ENCODE measurements at places on chromosomes 11 and 22.
A peak's percentile ranks its signal among the peaks of the same experiment; 100 is the strongest.

GRCh38 chr11:8093931-8094575 is 13.0 kb downstream of the TUB start:
- no peak for DNase-seq

DNA sequence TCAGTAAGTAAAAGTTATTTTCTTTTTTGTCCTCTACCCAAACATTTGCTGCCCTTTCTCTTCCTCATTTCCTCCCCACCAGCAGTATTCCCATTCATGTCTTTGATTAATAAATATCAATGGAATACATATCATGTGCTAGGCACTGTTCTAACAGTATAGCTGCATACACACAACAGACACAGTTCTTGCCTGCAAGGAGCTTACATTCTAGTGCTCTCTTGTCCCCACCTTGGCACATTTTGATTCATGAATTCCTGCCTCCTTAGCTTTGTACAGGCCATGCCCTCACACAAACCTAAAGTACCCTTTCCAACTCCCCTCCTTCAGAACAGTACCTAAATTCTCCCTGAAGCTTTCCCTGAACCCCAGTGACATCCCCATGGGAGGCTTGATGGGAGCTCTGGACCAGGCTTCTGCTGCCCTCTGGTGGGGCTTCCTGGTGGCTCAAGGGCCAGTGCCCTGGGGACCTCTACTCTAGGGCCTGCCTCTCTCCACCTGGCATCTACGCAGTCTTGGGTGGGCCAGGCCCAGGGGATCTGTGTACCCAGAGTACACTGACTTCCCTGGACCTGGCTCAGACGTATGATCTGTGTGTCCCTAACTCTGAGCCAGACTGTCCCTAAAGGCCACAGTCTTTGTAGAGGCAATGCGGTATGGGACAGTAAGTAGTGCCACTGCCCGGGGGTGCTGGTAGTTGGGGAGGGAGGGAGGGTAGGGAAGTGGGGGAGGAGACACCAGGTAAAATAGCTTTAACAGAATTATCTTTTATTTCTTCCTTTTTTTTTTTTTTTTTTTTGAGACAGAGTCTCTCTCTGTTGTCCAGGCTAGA is 14.1 kb downstream of the RPS13 start:
- DNase-seq: peak; percentile 50

GRCh38 chr11:73866095-73866579 is 10.5 kb downstream of the COA4 start:
- no peak for DNase-seq

DNA sequence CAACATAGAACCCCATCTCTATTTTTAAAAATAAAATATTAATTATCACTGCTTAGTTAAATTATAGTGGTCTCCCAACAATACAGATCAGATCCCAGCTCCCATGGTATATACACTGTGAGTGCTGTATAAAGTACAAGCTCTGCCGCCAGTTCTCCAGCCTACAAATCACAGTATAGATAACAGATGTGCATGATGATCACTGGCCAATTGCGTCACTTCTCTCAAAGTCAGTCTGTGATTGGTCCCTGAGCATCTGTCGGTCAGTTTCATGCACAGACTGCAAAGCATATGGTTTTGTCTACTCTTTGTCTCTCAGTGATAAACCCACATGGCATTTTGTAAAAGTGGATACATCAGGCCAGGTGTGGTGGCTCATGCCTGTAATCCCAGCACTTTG is 15.7 kb downstream of the PPARA start:
- DNase-seq: no peak

GRCh38 chr11:17683377-17684161 is 35.8 kb upstream of the MYOD1 start:
- no peak for DNase-seq

GRCh38 chr22:38452373-38453065 is 2.5 kb downstream of the KCNJ4 start:
- no peak for DNase-seq

DNA sequence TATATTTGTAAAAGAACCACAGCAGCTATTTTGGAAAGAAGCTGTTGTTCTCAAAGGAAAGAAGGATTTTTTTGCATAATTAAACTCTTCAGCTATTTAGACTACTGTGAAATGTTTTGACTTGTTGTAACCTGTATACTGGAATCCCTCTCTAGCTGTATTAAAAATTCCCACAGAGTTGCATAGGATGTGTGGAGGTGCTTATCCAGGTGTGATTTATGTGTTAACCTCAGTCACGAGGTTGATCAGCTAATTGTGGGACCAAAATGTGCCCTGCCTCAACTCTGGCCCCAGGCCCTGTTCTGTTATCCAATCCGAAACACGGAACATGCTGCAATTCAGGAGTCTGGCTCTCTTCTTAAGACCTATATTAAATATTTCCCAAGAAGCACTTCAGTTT is 70.1 kb downstream of the LIF start:
- DNase-seq: no peak

DNA sequence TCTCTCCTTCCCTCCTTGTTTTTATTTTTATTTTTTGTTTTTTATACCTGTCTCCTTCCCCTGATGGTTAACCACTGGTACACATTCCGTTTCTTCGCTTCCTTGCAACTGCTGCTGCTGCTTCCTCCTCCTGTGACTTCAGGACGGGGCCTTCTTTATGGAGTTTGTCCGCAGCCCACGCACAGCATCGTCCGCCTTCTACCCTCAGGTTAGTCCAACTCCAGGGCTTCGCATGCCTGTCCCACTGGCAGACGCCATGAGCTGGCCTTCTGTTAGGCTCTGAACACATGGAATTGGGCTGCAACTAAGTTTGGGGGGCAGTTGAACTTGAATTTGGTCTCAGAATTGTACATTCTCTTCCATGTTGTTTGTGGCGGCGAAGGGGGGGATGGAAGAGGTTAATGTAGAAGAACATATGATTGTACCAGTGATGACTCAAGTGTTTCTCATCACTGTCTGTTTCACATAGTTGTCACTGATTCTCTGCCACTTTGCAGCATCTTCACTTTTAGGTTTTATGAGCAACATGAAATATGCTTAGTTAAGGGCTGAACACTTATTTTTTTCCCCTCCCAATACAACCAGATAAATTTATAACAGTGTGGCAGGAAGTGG is 83.0 kb upstream of the YWHAH start:
- no peak for DNase-seq

DNA sequence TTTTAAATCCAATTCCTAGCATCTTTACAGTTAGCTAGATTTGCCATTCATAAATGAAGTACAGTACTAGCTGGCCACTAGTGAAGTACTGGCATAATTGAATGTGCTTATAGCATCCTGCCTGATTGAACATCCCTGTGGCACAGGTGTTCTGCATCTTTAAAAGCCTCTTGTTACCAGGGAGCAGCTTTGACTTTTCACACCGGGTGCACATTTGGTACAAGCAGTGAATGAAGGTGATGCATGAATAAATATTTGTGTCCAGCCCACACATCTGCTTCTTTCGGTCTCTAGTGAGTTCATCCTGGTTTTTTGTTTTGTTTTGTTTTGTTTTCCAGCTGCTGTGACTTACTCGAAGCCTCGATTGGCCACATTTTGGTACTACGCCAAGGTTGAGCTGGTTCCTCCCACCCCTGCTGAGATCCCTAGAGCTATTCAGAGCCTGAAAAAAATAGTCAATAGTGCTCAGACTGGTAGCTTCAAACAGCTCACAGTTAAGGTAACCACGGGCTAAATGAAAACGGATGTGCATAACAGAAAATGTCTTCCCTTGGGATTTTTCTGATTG is 5.3 kb downstream of the ATP5MG start:
- DNase-seq: no peak

DNA sequence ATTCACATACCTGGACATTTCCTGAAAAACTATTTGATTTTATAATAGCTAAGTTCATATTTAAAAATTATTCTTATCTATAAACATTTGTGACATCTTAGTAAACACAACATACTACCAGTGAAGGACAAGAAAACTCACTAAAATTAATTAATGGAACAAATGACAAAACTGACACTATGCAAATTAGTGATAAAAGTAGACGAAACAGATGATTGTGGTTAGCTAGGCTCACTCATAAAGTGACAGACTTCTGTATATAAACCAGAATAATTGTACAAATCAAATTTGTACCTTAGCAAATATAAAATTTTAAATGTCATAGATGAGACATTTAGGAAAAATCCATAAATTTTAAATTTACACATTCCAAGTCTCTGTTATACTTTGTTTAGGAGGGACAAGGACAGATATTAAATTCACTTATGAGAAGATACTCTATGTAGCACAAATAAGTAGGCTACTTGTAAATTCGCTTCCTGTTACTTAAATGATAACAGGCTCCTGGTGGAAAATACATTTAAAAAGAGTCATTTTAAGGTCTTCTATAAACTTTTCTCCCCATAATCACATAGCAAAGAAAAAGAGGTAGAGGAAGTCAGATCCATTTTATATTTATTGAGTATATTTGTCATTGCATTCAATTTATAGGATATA is 81.2 kb downstream of the KIF18A start:
- DNase-seq: no peak

DNA sequence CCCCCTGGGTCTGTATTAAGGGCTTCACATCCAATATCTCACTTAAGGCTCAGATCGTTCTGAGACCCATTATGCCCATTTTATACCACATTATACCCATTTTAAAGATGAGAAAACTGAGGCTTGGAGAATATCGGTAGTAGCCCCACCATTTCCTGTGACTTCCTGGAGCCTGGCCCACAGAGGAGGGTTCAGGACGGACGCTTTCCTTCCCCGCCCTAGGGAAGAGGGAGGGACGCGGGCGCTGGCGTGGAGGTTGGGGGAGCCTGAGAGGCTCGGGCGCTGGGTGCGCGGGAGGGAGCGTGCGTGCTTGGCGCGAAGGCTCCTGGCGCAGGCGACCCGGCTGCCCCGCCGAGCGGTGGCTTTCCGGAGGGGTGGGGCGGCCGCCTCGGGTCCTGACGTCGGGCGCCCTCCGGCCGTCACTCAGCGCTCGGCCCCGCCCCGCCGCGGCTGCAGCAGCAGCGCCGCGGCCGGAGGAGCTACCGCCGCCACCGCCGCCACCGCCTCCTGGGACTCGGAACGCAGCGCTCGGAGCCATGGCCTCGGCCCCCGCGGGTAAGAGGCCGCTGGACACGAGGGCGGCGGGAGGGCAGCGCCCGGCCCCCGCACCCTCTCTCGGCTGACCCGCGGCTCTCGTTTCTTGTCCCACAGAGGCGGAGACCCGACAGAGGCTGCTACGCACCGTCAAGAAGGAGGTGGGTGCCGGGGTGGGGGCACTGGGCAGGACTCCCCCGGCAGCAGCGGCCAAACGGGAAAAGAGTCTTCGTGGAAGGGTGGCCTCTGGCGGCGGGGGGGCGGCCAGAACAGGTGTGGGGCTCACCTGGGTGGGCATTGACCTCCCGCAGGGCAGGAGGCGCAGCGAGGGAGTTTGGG is at the start of gene SGSM1:
TSS of gene SGSM1 (plus strand) at position 422 of the 873 bp plus-strand sequence. CDS start at position 537, 115 bp downstream.
- DNase-seq: peak; percentile 75

GRCh38 chr11:112128483-112129121 is 35.3 kb downstream of the IL18 start:
- peak; percentile 50 for DNase-seq

DNA sequence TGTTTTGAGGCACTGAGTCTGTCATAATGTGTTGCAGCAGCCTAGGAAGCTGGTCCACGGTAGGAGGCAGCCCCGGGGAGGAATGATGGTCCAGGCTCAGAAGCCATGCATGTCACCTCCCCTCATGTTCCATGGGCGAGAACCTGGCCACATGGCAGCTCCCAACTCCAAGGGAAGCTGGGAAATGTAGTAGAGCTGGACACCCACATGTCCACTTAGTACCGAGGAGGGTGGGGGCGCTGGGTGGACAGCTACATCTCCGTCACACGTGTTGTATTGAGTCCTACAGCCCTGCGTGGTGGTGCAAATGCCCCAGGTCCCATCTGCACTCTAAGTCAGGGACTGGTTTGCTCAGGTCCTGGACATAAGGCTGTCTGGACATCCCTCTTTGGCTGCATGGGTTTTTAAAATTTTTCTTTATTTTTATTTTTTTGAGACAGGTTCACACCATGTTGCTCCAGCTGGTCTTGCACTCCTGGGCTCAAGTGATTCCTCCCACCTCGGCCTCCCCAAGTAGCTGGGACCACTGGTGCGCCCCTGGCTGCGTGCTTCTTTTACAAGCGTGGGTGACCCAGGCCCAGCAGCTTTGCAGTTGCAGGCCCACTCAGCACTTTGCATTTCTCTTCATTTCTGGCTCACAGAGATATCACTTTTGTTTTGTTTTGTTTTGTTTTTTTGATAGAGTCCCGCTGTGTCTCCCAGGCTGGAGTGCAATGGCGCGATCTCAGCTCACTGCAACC is 3.9 kb upstream of the CTTN start:
- DNase-seq: no peak

- DNase-seq: no peak
Observed at GRCh38 chr22:44600207-44600785, 101.7 kb upstream of the PRR5 start.

DNA sequence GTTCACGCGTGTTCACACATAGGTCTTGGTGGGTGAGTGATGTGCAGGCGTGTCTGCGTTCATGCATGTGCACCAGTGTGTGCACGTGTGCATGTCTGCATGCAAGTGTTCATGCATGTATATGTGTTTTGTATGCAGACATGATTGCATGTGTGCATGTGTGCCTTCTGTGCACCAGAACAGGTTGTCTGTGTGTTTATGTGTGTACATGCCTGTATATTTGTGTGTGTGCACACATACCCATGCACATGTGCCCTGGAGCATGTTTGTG is 4.9 kb downstream of the ZDHHC8 start:
- DNase-seq: no peak

- no peak for DNase-seq
Observed at GRCh38 chr11:18347471-18348125, 25.2 kb downstream of the GTF2H1 start.

GRCh38 chr11:134482865-134483264 is 70.8 kb upstream of the B3GAT1 start:
- DNase-seq: no peak

DNA sequence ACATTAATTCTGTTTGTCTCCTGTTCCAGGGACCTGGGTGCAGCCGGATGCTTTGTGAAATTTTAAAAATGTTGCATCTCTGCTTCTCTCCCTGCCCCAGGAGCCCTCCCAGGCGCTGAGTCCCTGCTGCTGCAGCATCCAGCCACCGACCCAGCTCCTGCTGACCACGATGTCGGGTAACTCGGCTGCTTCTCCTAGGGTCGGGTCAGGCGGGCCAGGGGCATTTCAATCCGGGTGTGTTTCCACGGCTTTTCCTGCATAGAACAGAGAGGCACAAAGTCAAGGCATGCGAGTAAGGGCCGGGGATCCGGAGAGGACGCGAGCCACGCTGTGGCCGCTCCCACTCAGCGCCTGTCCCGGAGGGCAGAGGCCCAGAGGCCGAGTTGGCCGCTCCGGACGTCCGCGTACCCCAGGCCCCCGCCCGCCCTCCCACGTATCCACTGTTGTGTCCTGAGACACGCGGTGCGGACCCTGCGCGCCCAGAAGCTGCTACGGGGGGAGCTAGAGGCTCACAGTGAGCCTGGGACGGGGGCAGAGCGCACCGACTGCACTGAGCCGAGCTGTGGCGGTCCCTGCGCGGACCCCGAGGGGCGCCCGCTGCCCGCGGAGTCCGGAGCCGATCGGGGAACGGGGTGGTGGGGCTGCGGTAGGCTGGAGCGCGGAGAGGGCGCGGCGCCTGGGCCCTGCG is at the start of gene POU2AF3:
TSS of gene POU2AF3 (plus strand) at position 134 of the 688 bp plus-strand sequence. CDS start at position 170, 36 bp downstream.
- no peak for DNase-seq

Measured in prostate gland (tissue), 2 donors.